Bronchial epithelial cell (primary cell): ENCODE measurements at places on chromosomes 3 and 15. TPM values are rescaled to one million over a fixed set of nuclear protein-coding genes. Genes with fewer than 3 reads are reported as not detected.

Gene TUSC2
- total RNA-seq: 21.9 and 23.3 TPM in 2 replicates

Gene SCN11A
- not detected in 2 replicates for total RNA-seq

Gene IL17RE
- 0.53 and 2.6 TPM in 2 replicates for total RNA-seq

Gene SPRED1
- total RNA-seq: 15.6 and 16.3 TPM in 2 replicates

Gene CCR3
- total RNA-seq: under 0.01 TPM in 1 of 2 replicates, not detected in the other

Gene DUOX1
- 13.2 and 37.0 TPM in 2 replicates for total RNA-seq

Gene COL8A1
- 2.7 and 3.9 TPM in 2 replicates for total RNA-seq

Gene MB21D2
- 9.2 and 9.6 TPM in 2 replicates for total RNA-seq

Gene TOPBP1
- total RNA-seq: 12.4 and 14.2 TPM in 2 replicates
